ENCODE measurements at places on chromosomes 4 and X. TPM values are rescaled to one million over a fixed set of nuclear protein-coding genes. Genes with fewer than 3 reads are reported as not detected.

SYTL4 gene
- total RNA-seq = not detected

FHDC1 gene
- total RNA-seq = 0.07 TPM

DNA sequence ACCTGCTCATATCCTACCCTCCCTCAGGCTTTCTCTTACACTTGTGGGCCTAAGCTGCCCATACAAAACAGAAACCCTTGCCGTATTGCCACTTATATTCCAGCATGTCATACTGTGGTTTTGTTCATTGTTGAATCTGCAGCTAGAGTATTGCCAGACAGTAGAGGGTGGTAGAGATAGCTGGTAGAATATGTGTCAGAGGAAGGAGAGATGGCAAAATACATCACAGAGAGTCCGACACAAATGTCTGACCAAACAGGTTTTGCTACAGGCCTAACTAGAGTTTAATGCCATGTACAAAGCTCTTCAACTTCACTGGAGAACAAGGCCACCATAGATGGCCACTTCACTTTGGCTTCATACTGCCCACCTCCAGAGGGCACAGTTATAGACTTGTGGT lies 160.1 kb downstream of the EFHC2 start:
- H3K36me3 ChIP-seq = no peaks in the 10 kb centered on the region
- H3K4me1 ChIP-seq = no peaks in the 10 kb centered on the region
- no peak overlapping the region for H3K27ac ChIP-seq
- no peak for DNase-seq

- peaks cover 8% of the 10 kb centered on the region for H3K4me1 ChIP-seq
- no peak overlapping the region for H3K27ac ChIP-seq
- DNase-seq = no peak
- no peaks in the 10 kb centered on the region for H3K36me3 ChIP-seq
These were observed 30.1 kb downstream of the ADGRA3 start for GRCh38 chr4:22485737-22486136.

DNA sequence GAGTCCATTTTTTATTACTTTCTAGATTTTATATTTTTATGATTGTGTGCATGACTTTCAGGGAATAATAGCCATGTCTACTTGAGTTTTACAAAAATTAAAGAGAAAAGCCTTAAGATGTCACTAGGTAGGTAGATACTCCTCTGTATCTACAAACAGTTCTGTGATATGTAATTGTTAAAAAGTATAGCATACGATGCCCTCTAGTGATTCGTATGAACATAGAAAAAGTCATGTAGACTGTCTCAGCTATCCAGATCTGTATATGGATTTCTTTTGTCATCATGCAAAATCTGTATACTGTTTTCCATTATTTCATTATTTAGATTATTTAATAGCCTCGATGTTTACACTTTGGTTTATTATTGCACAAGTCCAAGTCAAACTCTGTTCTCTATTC lies 856.6 kb downstream of the CENPC start:
- no peaks in the 10 kb centered on the region for H3K27me3 ChIP-seq
- no peak for DNase-seq
- H3K27ac ChIP-seq = no peak overlapping the region
- no peaks in the 10 kb centered on the region for H3K4me1 ChIP-seq
- no peak overlapping the region for H3K4me3 ChIP-seq
- no peaks in the 10 kb centered on the region for H3K36me3 ChIP-seq

Measured in activated CD4-positive, alpha-beta T cell treated with anti-CD3 and anti-CD28 coated beads, Interleukin-2, amount 10 ng/mL, durations not matched to agents 7 days and 5 days (primary cell).